ENCODE measurements at places on chromosomes 11 and 22.

- H3K36me3 ChIP-seq = peaks cover 3% of the 10 kb centered on the region
- no peaks in the 10 kb centered on the region for H3K27me3 ChIP-seq
- peak; percentile 17 for DNase-seq
- H3K4me3 ChIP-seq = peak overlapping the region; percentile 50
- no peak overlapping the region for H3K27ac ChIP-seq
Observed at GRCh38 chr11:64802370-64803157, 450 bp downstream of the MAP4K2 start.

- peaks cover 3% of the 10 kb centered on the region for H3K4me1 ChIP-seq
- peak; percentile 51 for DNase-seq
- H3K27me3 ChIP-seq = no peaks in the 10 kb centered on the region
- peak overlapping the region; percentile 84 for H3K27ac ChIP-seq
Observed at GRCh38 chr11:117144477-117145392, 648 bp downstream of the PAFAH1B2 start.

DNA sequence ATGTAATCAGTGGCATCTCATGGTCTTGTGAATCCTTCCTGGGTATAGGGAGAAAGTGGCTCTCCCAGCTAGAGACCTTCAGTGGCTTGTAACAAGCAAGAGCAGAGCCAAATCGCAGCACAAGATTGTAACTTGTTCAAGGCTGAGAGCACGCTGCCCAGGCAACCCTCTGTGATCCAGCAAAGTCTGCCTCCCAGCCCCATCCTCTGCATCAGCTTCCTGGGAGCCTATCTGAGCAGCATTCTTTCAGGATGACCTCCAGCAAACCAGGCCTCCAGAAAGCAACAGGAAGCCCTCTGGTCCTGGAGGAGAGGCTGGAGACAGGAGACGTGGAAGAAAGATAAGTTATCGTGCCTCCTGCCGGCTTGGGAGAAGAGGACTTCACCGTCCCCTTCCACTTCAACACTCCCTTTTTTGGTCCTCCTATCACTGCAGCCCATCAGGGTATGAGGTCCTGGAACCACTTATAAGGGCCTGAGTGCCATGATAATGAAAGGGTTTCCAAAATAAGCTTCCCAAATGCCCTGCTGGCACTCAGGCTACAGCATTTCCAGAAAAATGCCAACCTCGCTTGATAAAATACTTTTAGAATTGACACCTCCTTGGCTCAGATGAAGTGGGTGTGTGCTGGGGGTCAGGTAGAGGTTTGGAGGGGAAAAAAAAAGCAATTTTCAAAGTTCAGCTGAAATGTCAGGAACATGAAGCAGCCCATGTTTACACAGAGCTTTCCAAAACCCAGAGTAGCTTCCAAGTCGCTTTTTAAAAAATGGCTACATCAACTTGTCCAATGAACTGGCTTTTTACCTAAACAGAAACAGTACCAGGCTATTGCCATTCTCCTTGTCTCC is 80.2 kb downstream of the PLEKHA7 start:
- H3K27ac ChIP-seq = no peak overlapping the region
- H3K4me1 ChIP-seq = peaks cover 6% of the 10 kb centered on the region
- peak; percentile 98 for DNase-seq

GRCh38 chr22:28027453-28028448 is 108.7 kb upstream of the PITPNB start:
- H3K4me1 ChIP-seq = no peaks in the 10 kb centered on the region
- H3K27ac ChIP-seq = no peak overlapping the region
- H3K36me3 ChIP-seq = no peaks in the 10 kb centered on the region

DNA sequence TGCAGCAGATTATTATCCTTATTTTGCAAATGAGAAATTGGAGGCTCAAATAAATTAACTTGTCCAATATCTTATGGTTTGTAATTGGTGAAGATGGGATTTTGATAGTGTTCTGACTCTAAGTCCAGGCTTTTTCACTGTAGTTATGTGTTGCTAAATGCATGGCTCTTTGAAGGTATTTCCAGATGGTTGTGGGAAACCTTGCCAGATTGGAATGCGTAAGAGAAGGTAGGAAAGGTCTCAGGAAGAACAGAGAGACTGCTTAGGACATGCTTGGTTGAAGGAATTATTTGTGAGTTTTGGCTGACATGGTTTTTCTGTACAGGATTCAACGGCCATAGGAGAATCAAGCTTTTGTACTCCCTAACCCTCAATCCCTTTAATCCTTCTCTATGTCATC is 108.6 kb downstream of the STIM1 start:
- H3K27ac ChIP-seq = no peak overlapping the region
- no peaks in the 10 kb centered on the region for H3K4me1 ChIP-seq
- no peaks in the 10 kb centered on the region for H3K27me3 ChIP-seq
- H3K4me3 ChIP-seq = no peak overlapping the region

GRCh38 chr11:59204746-59205145 is 8.0 kb downstream of the MPEG1 start:
- H3K36me3 ChIP-seq = no peaks in the 10 kb centered on the region
- no peak for DNase-seq
- no peaks in the 10 kb centered on the region for H3K27me3 ChIP-seq
- H3K27ac ChIP-seq = no peak overlapping the region
- no peak overlapping the region for H3K4me3 ChIP-seq

DNA sequence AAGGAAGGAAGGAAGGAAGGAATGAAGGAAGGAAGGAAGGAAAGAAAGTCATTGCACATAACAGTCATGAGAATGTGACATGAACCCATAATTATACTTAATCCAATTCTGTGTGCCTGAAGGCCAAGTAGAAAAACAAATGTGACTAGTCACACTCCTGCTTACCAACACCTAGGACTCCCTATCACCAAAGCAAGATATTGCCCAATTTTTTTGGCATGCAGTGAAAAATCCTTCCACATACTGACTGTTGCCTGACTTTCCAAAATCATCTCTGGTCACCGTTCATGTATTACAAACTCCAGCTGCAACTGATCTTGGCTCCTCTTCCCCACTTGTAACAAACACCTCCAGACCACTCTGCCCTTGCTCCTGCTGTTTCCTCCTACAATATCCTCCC is 516.8 kb downstream of the OPCML start:
- no peaks in the 10 kb centered on the region for H3K27me3 ChIP-seq
- no peaks in the 10 kb centered on the region for H3K36me3 ChIP-seq
- no peaks in the 10 kb centered on the region for H3K4me1 ChIP-seq
- H3K27ac ChIP-seq = no peak overlapping the region
- no peak for DNase-seq
- no peak overlapping the region for H3K4me3 ChIP-seq

- no peaks in the 10 kb centered on the region for H3K4me1 ChIP-seq
- no peak overlapping the region for H3K4me3 ChIP-seq
- H3K27me3 ChIP-seq = no peaks in the 10 kb centered on the region
- no peaks in the 10 kb centered on the region for H3K36me3 ChIP-seq
- DNase-seq = no peak
Observed at GRCh38 chr22:26851125-26851524, 193.7 kb downstream of the MIAT start.

GRCh38 chr11:723120-723883 is 17.3 kb downstream of the EPS8L2 start:
- no peak for DNase-seq
- no peak overlapping the region for H3K27ac ChIP-seq
- no peak overlapping the region for H3K4me3 ChIP-seq
- no peaks in the 10 kb centered on the region for H3K36me3 ChIP-seq
- H3K27me3 ChIP-seq = peaks cover 2% of the 10 kb centered on the region

DNA sequence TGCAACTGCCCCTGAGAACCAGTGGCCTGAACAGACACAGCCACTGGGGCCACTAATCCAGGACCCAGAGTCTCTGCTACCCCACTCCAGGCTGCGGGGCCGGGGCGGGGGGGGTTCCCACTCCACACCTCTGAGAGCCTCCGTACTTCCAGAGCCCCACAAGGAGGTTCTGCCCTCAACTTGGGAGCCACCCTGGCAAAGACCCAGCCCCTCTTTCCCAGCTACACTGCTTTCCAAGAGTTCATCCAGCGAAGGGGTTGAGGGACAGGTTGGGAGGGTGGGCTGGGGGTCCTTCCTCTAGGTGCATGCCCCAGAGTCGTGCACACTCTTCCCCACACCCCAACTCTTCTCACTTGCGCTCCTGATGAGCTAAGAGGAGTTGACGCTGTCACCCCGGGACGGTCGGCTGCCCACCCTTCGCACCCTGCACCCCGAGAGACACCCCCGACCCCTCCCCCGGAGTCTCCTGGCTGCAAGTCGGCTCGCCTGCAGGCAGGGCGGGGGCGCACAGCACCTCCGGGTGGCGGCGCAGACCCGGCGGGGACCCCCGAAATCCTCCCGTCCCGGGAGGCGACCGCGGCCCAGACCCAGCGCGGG is 531 bp downstream of the RAB3IL1 start:
- H3K27ac ChIP-seq = no peak overlapping the region
- H3K36me3 ChIP-seq = no peaks in the 10 kb centered on the region
- H3K4me1 ChIP-seq = peaks cover 2% of the 10 kb centered on the region

DNA sequence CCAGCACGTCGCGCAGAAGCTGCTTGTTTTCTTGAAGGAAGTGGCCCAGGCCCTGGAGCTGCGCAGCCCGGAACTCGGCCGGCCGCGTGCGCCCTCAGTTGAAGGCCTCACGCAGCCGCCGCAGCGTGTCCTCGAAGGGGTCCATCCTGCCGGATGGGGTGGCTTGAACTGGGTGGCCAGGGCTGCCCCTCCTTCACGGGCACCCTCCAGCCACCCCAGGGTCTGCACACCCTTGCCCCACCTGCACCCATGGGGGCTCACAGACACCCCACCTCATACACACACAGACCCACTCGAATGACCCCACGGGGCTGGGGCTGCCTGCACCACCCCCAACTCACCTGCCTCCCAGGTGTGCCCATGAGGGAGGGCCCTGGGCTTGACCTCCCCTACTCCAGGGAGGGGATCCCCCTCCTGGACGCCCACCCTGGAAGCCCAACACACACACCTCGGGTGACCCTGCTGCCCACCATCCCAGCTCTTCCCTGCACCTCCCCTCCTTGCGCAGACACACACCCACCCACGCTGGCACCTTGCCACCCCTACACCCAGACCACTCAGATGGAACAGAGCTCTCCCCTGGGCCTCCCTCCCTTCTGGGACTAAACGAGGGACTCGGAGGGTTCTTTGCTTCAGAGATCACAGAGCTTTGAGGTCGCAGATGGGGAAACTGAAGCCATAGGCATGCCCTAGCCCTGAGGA is 6.8 kb downstream of the ALDH3B2 start:
- no peaks in the 10 kb centered on the region for H3K36me3 ChIP-seq
- H3K4me1 ChIP-seq = no peaks in the 10 kb centered on the region
- H3K4me3 ChIP-seq = no peak overlapping the region
- DNase-seq = no peak

DNA sequence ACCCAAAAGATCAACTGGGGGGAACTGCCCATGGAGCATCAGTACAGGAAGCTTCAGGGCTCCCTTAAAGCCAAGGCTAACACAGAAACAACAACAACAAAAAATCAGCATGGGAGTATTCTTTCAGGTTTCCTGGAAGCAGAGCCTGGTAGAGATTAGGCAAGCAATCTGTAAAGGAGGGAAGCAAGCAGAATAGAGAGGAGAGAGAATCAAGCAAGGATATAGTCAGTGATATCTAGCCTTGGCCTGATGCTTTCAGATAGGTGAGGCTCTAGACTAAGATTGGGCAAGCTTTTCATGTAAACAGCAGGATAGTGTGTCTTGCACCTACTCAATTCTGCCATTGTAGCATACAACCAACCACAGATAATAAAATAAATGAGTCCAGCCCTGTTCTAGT is 44.4 kb upstream of the FAT3 start:
- H3K27me3 ChIP-seq = no peaks in the 10 kb centered on the region
- H3K27ac ChIP-seq = peak overlapping the region; percentile 33
- H3K36me3 ChIP-seq = no peaks in the 10 kb centered on the region
- DNase-seq = peak; percentile 44
- H3K4me1 ChIP-seq = peaks cover 3% of the 10 kb centered on the region

GRCh38 chr11:12005476-12005875 is 3.0 kb downstream of the DKK3 start:
- H3K27me3 ChIP-seq = no peaks in the 10 kb centered on the region
- H3K27ac ChIP-seq = no peak overlapping the region
- H3K4me1 ChIP-seq = peaks cover 3% of the 10 kb centered on the region

DNA sequence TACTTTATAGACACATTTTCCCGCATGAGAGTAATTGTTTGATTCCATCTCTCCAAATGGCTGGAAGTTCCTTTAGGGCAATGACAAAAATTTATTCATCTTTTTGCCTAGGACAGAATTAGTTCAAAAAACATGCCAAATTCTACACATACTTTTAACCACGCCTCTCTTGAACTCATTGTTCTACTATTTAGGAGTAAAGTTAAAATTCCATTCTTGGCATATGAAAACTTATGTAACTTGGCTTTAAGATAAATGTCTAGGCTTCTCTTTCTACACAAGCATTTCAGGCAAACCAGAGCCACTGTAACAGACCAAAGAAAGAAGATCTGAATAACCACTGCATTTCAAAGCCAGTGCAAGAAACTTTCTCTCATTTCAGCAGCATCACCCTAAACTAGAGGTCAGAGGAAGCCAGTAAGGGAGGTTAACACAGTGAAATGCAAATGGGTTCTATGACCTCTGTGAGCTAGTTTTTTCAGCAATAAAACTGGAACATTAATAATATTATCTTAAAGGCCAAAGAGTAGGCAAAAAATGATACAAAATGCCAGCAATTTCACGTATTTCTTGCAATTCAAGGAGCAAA is 73.0 kb downstream of the RSF1 start:
- peaks cover 5% of the 10 kb centered on the region for H3K4me1 ChIP-seq
- DNase-seq = peak; percentile 7
- H3K36me3 ChIP-seq = no peaks in the 10 kb centered on the region
- no peaks in the 10 kb centered on the region for H3K27me3 ChIP-seq

GRCh38 chr11:62260261-62260953 is 9.6 kb upstream of the SCGB2A2 start:
- H3K27ac ChIP-seq = no peak overlapping the region
- no peaks in the 10 kb centered on the region for H3K36me3 ChIP-seq

- no peak for DNase-seq
- H3K4me3 ChIP-seq = no peak overlapping the region
- H3K4me1 ChIP-seq = no peaks in the 10 kb centered on the region
Observed at GRCh38 chr11:86977441-86978050, 22.4 kb upstream of the FZD4 start.

GRCh38 chr11:114085965-114086793 is 26.7 kb downstream of the ZBTB16 start:
- H3K27me3 ChIP-seq = no peaks in the 10 kb centered on the region
- no peak overlapping the region for H3K27ac ChIP-seq
- H3K4me1 ChIP-seq = no peaks in the 10 kb centered on the region
- no peak overlapping the region for H3K4me3 ChIP-seq

DNA sequence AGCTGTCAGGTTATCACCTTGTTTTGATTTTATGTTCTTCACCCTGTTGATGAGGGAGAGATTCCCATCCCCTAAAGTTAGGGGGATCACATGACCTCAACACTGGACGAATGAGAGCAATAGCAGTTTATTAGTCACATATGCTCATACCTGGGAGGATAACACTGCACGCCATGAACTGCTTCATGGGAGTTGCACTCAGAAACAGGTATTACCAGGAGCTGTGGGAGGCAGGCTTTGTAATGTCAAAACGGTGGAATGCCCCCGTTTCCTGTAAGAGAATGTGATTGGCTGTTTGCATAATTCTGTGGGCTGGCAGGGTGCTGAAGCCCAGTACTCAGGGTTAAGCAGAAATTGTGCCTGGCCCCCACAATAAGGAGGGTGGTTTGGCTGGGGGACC is 3.2 kb upstream of the THY1 start:
- H3K27ac ChIP-seq = no peak overlapping the region
- no peaks in the 10 kb centered on the region for H3K36me3 ChIP-seq
- no peak overlapping the region for H3K4me3 ChIP-seq
- H3K4me1 ChIP-seq = peaks cover 9% of the 10 kb centered on the region
